Left renal pelvis (tissue), 4 donors: ENCODE measurements at places on chromosomes 5 and 9. TPM values are rescaled to one million over a fixed set of nuclear protein-coding genes. Genes with fewer than 3 reads are reported as not detected.

DNA sequence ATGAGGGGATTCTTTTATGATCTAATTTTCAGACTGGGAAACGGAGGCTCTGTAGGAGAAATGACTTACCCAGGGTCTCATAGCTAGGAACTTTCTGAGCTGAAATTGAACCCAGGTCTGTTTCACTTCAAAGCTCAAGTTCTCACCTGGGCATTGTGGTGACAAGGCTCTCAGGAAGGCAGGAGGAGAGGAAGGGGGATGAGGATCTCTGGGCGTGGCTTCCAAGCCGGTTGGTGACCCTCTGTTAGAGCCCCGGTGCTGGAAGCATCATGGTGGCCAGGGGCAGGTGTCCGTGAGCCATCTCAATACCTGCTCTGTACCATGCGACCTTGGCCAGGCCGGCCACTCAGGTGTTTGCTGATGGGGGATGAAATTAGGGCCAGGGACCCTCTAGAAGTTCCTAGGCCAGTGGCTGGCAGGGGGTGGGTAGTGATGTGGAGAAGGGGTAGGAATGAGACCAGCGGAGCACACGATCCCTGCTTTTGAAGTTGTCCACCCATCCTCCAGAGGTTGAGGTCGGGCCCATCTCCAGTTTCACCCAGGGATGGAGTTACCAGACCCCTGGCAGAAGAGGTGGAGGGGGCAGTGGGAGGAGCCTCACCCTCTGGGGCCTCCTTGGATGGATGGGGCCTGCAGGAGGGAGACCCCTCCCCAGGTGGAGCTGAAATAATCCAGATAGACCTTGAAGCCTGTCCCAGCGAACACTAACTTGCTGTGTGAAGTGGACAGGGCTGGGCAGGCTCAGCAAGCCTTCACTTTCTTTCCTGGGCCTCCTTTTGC lies 5.9 kb downstream of the CRB2 start:
- DNase-seq = no peak

- DNase-seq = no peak
Measured at GRCh38 chr5:60295423-60295822, 401.9 kb upstream of the PDE4D start.

PTPRD gene
- polyA plus RNA-seq = 230 TPM

GRCh38 chr9:89996116-89996515 lies 391.3 kb downstream of the GADD45G start:
- no peak for DNase-seq

DNA sequence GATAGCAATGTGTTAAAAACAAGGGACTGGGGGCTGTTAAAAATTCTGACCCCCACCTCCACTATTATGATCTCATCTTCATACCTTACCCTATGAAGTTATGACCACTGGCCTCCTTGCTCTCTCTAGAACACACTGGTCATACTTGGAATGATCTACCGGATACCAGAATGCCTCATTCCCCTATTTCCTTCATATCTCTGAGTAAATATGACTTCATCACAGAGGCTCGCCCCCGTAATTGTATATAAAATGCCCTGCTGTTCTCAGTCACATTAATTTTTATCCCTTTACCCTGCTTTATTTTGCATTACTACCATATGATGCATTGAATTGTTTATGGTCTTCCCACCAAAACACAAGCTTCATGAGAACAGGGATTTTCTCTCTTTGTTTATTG lies 29.2 kb downstream of the IZUMO3 start:
- DNase-seq = no peak

DNA sequence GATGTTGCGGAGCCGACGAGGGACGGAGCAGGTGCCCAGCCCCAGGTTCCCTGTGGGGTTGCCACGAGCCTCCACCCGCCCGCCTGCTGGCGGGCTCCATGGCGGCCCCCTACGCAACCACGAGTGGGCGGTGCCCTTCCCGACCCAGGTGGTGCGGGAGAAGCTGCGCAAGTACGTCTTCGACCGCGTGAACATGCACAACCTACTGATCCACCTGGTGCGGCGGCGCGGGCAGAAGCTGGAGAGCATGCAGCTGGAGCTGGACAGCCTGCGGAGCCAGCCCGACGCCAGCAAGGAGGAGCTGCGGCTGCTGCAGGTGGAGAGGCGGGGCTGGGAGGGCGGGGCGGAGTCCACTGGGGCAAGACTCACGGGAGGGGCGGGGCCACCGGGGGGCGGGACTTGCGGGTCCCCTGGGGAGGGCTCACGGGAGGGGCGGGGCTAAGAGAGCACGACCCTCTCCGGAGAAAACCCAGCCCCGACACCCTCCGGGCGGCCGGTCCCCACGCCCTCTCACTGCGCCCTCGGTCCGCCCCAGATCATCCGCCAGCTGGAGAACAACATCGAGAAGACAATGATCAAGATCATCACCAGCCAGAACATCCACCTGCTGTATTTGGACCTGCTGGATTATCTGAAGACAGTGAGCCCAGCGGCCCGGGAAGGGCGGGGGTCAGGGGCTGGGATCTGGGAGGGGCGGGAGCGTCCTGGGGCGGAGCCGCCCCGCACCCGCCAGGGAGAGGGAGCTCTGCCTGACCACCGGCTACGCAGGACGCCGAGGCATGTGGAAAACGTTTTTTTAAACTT lies 3.9 kb downstream of the CCDC183 start:
- DNase-seq = no peak

GRCh38 chr5:136075466-136075891 lies 46.7 kb downstream of the TGFBI start:
- DNase-seq = no peak

- no peak for DNase-seq
Measured at GRCh38 chr5:61821561-61821960, 484.4 kb upstream of the KIF2A start.

DNA sequence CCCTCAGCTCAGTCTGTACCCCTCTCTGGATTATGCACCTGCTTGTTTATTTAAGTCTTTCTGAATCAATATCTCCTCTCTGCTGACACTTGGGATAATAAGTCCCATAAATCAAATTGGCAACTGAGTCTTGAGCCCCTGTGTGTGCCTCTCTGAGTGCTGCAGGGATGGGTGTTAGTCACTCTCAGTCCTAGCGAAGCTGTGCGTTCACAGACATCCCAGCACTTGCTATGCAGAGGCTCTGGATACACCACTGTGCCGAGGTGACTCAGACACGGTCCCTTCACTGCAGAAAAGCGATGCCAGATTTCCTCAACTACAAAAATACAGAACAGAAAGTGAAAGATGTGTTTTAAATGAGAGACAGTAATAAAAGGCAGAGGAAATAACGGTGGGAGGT lies 4.1 kb upstream of the KCNMB1 start:
- DNase-seq = no peak

- no peak for DNase-seq
Measured at GRCh38 chr5:146409054-146409671, 38.0 kb upstream of the TCERG1 start.

- no peak for DNase-seq
Measured at GRCh38 chr9:109182550-109182939, 15.5 kb upstream of the FRRS1L start.

GABRA1 gene
- polyA plus RNA-seq = not detected

DNA sequence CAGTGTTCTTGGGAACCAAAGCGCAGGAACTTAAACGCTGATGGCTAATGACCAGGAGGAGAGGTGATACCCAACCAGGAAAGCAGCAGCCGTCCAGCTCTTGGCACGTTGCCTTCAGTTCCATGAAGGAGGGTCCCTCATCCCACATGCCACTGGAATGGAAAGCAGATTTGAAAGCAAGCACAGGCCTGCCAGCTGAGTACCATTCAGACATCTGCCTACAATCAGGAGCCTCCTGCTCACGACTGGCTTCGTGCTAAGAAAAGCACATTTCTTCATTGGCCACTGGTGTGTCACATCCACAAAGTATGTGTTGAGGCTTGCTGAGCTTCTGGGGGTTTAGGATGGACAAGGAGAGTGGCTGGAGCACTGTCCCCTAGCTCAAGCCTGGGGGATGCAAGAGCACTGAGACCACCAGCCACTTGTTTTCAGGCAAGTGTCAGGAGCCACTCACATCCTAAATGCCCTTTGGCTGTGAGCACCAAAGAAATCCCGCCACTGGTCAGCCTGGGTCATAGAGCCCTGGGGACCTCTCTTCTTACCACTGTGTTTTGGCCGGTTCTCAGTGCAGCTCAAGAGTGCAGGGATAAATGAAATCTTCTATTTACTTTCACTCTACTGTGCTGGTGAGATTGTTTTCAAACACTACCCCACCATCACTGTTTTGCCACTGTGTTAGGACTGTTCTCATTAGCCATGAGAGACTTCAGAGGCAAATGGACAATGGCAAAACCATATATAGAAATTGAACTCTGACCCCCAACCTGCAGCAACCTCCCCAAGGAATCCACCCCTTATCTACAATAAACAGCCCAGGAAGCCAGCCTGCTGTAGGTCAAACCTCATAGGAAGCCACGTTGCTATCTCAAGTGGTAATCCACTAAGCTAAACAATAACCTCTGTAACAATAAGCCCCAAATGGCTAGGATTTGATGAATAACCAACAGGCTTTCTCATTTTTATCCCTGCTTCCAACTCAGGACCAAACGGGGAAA lies 58.3 kb downstream of the MTX3 start:
- no peak for DNase-seq

PCDHB15 gene
- 17.6 TPM for polyA plus RNA-seq
